ENCODE measurements at places on chromosomes 11 and 22. TPM values are rescaled to one million over a fixed set of nuclear protein-coding genes. Genes with fewer than 3 reads are reported as not detected.

TRIM21 gene
- total RNA-seq, result 23.0 TPM

DNA sequence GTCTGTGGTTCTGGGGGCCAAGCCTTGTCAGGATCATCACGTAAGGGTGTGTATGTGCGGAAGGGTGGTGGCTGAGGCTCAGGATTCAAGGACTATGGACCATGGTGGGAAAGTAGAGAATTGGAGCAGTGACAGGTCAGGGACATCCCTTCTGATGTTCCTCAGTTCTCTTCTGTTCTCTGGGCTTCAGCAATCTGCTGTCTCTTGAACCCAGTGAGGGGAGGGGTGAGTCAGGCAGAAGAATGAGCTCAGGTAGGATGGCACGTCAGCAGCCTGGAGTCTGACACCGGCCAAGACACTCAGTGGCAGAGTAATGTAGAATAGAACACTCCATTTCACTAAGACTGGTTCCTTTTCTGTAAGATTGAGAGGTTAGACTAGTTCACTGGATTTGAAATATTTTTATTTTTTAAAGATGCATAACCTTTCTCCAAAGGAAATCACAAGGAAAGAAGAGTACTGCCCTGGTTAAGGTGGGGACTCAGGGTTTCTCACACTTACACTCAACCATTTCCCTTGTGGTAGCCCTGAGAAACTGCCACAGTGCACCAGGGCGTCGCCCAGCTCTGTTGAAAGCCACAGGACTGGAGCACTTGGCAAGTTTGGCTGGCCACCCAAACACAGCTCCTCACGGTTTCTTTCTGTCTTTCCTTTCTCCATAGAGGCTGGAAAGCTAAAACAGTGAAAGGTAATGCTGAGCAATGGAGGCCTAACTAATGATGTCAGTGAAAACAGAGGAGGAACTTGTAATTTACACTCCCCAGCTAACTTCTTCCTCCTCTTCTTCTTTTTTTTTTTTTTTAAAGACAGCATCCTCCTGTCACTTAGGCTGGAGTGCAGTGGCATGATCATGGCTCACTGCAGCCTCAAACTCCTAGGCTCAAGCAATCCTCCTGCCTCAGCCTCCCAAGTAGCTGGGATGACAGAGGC lies 23.1 kb upstream of the MICAL2 start:
- DNase-seq, result no peak

MYO18B gene
- not detected for total RNA-seq

DNA sequence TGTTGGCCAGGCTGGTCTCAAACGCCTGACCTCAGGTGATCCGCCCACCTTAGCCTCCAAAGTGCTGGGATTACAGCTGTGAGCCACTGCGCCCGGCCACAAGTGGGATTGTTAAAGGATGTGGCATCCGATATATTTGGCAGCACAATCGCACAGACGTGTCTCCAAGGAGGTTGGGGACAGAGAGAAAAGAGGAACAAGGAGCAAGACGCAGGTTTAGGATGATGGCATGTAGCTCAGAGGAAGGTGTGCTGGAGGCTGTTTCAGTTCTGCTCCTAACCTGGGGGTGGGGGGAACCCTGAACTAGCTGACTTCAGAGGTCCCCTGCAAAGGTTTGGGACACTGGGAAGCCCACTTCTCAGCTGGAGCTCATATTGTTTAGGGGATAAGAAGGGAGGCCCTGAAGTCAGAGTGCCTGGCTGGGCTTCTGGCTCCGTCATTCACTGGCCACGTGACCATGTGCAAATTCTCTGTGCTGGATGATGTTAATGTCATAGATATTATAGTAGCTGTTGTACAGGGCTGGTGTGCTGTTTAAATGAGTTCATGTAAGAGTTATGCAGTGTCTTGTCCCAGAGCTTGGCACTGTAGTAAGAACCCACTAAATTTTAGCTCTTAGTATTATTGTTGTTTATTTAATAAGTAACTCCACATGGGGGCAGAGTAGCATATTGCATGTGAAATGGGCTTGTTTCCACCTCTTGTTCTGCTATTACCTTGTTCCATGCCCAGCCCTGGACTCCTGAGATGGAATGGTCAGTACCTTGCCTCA lies 129.7 kb downstream of the ST3GAL4 start:
- no peak for DNase-seq

GDPD5 gene
- 11.7 TPM for total RNA-seq

HPX gene
- total RNA-seq, result 4.1 TPM

GRCh38 chr11:41971592-41971991 lies 512.1 kb upstream of the LRRC4C start:
- no peak for DNase-seq

- DNase-seq, result no peak
These were observed 469.8 kb downstream of the BRD1 start for GRCh38 chr22:49357661-49358440.

OR10A6 gene
- total RNA-seq, result not detected

OR51E2 gene
- total RNA-seq, result 0.11 TPM

TRPC6 gene
- 2.4 TPM for total RNA-seq

SLC5A1 gene
- total RNA-seq, result 1.5 TPM

- no peak for DNase-seq
These were observed 29.4 kb upstream of the TTC36 start for GRCh38 chr11:118497831-118498230.

MS4A1 gene
- total RNA-seq, result not detected

DNA sequence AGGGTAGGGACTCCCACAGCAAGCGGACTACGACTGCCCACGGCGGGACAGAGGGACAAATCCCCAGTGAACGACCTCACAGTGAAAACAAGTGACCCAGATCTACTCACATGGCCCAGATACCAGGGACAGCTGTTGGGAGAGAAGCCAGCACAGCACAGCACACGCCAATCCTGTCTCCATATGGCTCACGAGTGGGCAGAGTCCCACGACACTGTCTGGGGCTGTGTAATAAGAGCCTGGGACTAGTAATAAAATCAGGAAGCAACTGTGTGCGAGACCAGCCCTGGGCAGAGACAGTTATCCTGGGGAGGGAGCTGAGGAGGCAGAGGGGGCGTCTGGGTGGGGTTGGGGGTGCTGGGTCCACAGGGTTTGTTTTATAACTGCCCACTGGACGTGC lies 385.0 kb downstream of the CTTN start:
- DNase-seq, result no peak

GRCh38 chr11:13223112-13223511 lies 54.5 kb upstream of the BMAL1 start:
- no peak for DNase-seq

CCDC188 gene
- 0.34 TPM for total RNA-seq

DNA sequence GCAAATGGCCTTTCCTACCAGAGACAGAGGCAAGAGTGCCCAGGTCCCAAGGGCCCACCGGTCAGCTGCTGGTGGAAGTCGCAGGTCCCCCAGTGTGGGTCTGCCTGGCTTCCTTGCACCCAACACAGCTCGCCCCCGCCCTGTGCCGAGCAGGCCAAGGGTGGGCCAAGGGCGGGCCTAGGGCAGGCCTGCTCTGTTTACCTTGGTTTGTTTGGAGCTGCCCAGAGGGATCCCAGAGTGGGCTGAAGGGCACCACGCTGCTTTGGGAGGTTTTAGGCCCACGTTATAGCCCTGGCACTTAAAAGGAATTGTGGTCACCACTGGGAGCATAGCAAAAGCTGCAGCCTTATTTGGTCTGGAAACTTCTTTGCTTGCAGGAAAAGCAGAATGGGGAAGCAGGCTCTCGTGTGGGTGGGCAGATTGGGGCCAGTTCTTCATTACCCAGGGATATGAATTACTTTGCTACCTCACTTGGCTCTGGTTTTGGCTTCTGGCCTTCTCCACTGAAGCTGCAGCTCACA lies 38.0 kb downstream of the MRGPRD start:
- DNase-seq, result no peak

DNA sequence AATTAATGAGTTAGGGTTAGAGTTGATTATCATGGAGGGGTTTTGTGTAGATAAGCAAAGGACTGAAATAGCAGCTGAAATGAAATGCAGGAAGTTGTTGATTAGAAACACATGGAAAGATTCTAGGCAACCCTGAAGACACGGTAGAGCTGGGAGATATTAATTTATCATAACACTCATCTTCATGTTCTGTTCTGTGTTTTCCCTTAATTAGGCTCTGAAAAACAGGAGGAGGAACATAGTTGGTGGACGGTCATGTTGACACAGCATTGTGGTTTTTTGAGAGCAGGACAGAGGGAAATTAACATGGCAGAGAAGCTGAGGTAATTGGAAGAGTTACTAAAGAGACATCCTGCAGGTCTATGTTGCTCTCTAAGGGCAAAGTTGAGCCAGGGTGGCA lies 138.8 kb upstream of the UBASH3B start:
- DNase-seq, result no peak

GRCh38 chr22:35785181-35785923 lies 67.7 kb downstream of the APOL5 start:
- no peak for DNase-seq

OR2AG2 gene
- total RNA-seq, result 0.17 TPM

GRCh38 chr11:129209891-129210830 lies 18.0 kb upstream of the ARHGAP32 start:
- no peak for DNase-seq

- DNase-seq, result no peak
These were observed 8.2 kb downstream of the GGT5 start for GRCh38 chr22:24236656-24237055.

DNA sequence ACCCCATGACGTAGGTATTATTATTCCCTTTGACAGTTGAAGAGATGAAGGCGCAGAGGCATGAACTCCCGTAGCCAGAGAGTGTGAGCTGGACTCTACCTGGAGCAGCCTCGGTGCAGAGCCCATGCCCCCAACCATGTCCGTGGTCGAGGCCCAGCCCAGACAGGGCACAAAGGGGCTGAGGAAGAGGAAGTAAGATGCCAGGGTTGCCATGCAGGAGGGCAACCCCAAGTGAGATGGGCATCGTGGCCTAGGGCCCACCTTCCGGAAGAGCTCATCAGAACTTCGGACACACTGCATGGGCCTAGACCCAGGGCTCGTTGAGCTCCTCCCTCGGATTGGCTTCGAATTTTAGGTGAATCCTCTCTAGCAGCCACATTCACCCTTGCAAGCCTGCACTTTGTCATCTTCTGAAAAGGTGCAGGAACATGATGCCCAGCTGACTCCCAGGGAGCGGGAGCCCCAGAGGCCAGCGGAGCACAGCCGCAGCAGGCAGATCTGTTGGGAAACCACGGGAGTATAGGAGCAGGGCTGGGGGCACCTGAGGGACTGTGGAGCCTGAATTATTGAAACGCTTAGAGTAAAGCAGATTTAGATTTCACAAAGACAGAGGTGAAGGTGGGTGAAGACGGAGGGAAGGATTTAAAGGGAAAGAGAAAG lies 29.0 kb upstream of the JAM3 start:
- DNase-seq, result no peak

DNA sequence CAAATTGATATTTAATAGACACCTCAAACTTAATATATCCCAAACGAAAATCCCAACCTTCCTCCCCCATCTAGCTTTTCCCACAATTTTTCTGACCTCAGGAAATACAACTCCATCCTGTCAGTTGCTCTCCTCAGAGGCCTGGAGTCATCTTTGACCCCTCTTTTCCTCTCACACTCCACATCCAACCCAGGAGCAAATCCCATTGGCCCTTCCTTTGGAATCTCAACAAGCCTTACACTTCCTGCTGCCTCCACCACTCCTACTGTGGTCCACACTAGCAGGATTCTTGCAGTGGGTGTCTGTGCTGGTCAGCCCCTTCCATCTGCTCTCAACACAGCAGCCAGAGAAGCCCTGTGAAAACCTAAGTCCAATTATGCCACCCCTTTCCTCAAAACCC lies 39.3 kb upstream of the RFPL3 start:
- DNase-seq, result no peak

DNA sequence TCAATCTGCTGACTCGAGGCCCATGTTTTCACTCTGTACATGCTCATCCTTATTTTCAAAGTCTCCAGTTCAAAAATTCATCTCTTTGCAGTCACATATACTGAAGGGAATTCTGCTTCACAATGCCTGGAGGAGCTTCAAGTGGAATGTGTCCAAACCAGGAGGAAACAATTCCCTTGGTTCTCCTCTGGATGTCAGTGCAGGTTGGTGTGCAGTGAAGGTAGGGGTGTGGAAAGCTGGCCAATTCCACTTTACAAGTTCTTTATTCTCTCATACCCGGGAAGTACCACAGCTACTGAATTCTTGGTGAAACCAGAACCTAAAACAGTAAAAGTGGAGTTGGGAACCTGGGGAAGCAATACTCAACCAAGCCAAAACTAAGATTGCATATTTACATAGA lies 57.3 kb downstream of the BDNF start:
- no peak for DNase-seq

AIFM3 gene
- total RNA-seq, result 1.1 TPM

- peak; percentile 16 for DNase-seq
These were observed 5.9 kb upstream of the MDK start for GRCh38 chr11:46375392-46376101.

GRCh38 chr11:102600666-102601065 lies 24.5 kb downstream of the MMP20 start:
- no peak for DNase-seq

P2RX6 gene
- 0.87 TPM for total RNA-seq

- DNase-seq, result no peak
These were observed 50.7 kb upstream of the ARHGAP32 start for GRCh38 chr11:129242855-129243254.

PHOX2A gene
- not detected for total RNA-seq

- DNase-seq, result peak; percentile 84
These were observed 1.5 kb upstream of the LARGE1 start for GRCh38 chr22:33921525-33922348.

DNA sequence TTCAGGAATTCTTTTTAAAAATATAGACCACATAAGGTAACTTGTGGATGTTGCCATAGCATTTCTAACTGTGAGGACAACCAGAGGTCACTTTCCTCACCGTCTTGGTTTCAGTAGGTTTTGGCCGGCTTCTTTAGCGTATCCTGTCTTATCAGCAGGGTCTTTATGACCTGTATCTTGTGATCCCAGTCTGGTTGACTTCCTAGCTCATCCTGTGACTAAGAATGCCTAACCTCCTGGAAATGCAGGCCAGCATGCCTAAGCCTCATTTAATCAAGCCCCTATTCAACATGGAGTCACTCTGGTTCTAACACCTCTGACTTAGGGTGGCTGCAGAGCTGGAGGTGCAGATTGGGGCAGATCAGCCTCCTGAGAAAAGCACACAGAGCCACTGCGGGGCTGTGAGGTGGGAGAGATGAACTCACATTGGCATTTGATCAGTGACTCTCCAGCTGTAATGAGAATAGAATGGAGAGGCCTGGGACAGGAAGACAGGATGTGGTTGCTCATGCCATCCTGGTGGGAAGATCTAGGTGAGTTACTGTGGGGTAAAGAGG lies 41.1 kb upstream of the TOP3B start:
- DNase-seq, result no peak

DNA sequence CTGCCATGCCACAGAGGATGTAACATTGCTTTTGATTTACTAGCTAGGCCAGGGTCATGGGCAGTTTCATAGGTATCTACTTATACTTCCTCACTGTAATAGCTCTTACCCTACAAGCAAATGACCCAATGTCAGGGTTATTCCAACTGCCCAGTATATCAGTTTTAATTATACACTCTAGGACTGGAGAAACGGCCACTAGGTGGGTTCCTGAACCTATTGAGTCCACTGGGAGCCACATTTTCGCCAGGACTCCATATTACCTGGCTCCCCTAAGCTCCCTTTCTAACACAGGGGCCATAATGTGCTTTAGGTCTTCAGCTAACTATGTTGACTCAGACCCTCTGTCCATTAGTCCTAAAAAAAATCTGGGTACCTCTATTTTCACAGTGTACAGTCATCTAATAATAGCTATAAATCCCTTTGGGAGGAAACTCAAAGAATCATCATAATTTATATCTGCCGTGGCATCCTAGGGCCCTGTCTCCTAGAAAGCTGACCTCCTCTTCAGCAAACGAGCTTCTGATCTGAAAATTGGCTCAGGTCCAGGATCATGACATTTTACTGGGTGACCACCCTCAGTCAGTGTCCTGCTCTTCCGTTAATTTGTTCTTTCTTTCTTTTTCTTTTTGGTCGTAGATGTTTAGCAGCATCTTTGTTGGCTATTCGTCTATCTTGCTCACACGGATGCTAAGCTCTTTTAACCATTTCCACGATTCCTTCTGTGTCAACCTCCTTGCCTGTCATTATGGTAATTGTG lies 244.3 kb downstream of the FAM76B start:
- DNase-seq, result no peak
